Cerebellum (tissue), 4 donors: ENCODE measurements at places on chromosomes 3 and 15. TPM values are rescaled to one million over a fixed set of nuclear protein-coding genes. Genes with fewer than 3 reads are reported as not detected.

The KCNMB2 gene
- total RNA-seq: 13.6 TPM

The NAALADL2 gene
- total RNA-seq: 17.5 TPM

The ECE2 gene
- total RNA-seq: 10.1 TPM

The CDHR4 gene
- not detected for total RNA-seq

The FBXW12 gene
- total RNA-seq: 1.2 TPM

The NKIRAS1 gene
- 23.5 TPM for total RNA-seq

The EEF1AKMT4 gene
- total RNA-seq: 0.91 TPM

The PLA2G4E gene
- not detected for total RNA-seq

The TMIE gene
- total RNA-seq: 0.82 TPM

The PRTG gene
- 28.8 TPM for total RNA-seq

The CCR4 gene
- not detected for total RNA-seq

The CHRM5 gene
- 0.27 TPM for total RNA-seq

The EHD4 gene
- total RNA-seq: 5.5 TPM

The IL5RA gene
- total RNA-seq: 3.1 TPM

The LYZL4 gene
- total RNA-seq: not detected

The COL7A1 gene
- 5.8 TPM for total RNA-seq

The RAD54L2 gene
- total RNA-seq: 33.5 TPM

The FANCD2OS gene
- not detected for total RNA-seq

The STRIT1 gene
- total RNA-seq: not detected

The DAZL gene
- total RNA-seq: 0.09 TPM

The ZNF620 gene
- 12.5 TPM for total RNA-seq

The KLHL24 gene
- total RNA-seq: 138 TPM

The SCAANT1 gene
- total RNA-seq: not detected

The CAMK1 gene
- total RNA-seq: 12.2 TPM

The A4GNT gene
- total RNA-seq: not detected

The BHLHE40 gene
- total RNA-seq: 6.5 TPM

The CPLX3 gene
- 1.00 TPM for total RNA-seq

The QARS1 gene
- total RNA-seq: 150 TPM

The NUDT16 gene
- total RNA-seq: 13.2 TPM

The PARP15 gene
- 0.36 TPM for total RNA-seq

The PODXL2 gene
- 95.3 TPM for total RNA-seq

The ADGRG7 gene
- not detected for total RNA-seq

The C3orf22 gene
- 0.18 TPM for total RNA-seq

The PLCL2 gene
- total RNA-seq: 54.8 TPM

The ANKRD34C gene
- total RNA-seq: 2.4 TPM

The IL17RB gene
- total RNA-seq: 14.2 TPM

The CPEB1 gene
- 4.4 TPM for total RNA-seq

The SI gene
- 0.18 TPM for total RNA-seq

The QTRT2 gene
- 21.7 TPM for total RNA-seq

The BCHE gene
- 21.1 TPM for total RNA-seq

The CCNB2 gene
- total RNA-seq: 18.6 TPM

The AVEN gene
- 10.2 TPM for total RNA-seq

The C2CD4B gene
- 2.0 TPM for total RNA-seq

The CHL1 gene
- 490 TPM for total RNA-seq

The RBM15B gene
- total RNA-seq: 30.5 TPM

The FES gene
- total RNA-seq: 10.2 TPM
